HL-60 (cell line): ENCODE measurements at places on chromosomes 3 and 15.

- DNase-seq = no peak
These were observed 845 bp downstream of the CNTN3 start for GRCh38 chr3:74613521-74614106.

DNA sequence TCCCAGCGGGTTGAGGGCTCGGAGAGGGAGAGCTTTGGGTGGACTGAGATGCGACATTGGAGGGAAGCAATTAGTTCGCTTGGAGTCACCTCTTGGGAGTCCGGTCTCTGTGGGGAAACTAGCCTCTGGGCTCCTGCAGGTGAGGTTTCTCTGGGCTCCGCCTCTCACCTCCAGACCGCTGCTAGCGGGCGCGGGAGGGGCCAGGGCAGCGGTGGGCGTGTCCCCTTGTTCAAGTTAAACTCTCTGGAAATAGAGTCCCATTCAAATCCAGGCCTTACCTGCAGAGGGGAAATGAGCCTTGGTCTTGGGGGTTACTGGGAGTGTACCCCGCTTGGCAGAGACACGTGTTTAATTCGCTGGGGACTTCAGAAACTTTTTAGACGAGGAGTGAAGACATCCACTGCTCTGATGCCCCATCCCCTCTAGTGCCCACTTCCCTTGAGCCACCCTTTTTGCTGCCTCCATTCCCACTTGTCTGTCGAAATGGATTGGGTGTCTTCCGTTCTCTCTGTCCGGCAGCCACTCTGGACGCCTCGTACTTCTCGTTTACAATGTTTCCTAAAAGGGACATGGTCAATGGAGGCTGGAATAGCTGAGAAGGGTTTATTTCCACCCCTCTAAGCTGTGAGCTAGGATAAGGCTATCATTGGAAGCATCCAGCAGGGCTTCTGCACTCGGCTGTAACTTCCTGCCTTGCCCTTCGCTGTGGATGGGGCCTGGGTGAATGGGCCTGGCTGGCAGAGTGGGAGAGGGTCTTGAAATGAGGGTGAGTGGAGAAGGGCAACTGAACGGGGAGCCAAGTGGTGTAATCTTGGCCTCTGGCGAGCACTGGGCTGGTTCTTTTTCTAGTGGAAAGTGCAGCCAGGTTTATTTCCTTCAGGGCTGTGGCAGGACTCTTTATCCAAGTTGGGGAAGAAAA is 1.1 kb downstream of the MITF start:
- no peak for DNase-seq

GRCh38 chr3:138381950-138382715 is 33.8 kb downstream of the MRAS start:
- no peak for DNase-seq

DNA sequence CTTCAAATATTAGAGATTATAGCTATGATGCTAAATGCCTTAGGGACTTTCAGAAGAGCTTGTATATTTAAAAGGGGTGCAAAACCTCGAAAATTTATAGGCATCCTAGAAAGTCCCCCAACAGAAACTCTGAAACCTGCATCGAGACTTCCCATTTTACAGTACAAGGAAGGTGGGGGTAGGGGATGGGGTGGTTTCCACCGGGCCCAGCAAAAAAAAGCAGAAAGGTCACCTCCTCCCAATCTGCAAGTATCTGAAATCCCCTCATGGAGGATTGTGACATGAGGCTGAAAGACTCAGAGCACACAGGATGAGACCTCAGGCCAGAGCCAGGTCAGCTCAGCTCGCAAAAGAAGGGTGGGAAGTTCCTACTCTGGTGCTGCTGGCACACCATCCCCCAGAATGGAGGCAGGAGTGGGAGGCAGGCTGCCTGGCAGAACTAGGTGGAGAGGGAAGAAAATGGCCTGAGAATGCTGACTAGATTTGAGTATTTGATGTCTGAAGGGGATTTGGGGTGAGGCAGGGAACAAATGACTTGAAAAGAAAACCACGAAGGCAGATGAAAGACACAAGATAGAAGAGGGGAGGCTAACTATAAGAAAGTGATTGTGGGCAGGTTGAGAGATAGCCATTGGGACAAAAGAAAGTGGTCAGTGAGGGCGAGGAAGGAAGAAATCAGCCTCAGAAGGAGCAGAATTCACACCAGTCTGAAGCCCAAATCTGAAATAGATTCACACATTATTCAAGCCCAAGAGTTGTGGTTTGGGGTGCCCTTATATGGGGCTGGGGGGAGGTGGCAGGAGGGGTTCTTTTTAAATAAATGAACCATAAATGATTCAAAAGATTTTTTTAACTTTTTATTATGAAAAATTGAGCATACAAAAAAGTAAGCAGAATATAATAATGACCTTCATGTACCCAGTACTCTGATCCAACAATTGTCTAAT is 22.5 kb upstream of the TSC22D2 start:
- no peak for DNase-seq

GRCh38 chr3:58307639-58308215 is 1.4 kb downstream of the HTD2 start:
- peak; percentile 49 for DNase-seq

DNA sequence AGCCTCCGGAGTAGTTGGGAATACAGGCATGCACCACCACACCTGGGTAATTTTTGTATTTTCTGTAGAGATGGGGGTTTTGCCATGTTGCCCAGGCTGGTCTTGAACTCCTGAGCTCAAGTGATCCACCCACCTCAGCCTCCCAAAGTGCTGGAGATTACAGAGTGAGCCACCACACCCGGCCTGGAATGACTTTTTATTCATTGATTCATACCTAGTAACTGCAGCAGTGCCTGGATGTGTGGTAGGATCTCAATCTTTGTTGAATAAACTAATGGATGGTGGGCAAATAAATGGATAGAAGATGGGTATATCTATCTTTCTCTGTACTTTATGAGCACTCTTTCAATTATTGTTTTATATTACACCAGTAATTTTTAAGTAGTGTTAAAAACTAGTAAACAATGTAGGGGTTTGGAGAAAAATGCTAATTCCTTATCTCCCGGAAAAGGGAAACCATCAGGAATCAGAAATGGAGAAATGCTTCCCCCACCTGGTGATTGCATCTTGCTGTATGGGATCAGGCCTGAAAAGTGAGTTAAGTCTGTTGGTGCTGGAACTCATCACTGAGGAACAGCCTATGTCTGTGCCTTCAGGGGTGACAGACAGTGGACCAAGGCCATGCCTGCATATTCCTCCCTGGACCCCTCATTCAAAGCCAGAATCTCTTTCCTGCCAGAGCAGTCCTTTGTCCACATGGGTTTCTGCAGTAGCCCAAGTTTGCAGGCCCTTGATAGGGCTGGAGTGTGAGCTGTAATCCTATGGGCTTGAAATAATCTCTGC is 161.0 kb upstream of the CTDSPL start:
- no peak for DNase-seq

DNA sequence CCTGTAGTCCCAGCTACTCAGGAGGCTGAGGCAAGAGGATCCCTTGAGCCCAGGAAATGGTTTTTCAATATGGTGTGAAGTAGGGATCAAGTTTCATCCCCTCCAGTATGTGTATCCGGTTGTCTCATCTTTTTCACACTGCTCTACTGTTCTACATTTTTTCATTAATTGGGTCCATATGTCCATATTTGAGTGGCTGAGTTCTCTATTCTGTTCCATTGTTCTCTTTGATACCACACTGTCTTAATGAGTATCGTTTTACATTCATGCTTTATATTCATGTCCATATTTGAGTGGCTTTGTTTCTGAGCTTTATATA is 81.6 kb upstream of the LRRFIP2 start:
- no peak for DNase-seq

- DNase-seq = no peak
These were observed 12.2 kb downstream of the ERC2 start for GRCh38 chr3:56456117-56456516.
